T-helper 9 cell (primary cell): ENCODE measurements at places on chromosomes 4 and X.

GRCh38 chr4:112859456-112860184 lies 189.8 kb upstream of the ANK2 start:
- no peak for DNase-seq

DNA sequence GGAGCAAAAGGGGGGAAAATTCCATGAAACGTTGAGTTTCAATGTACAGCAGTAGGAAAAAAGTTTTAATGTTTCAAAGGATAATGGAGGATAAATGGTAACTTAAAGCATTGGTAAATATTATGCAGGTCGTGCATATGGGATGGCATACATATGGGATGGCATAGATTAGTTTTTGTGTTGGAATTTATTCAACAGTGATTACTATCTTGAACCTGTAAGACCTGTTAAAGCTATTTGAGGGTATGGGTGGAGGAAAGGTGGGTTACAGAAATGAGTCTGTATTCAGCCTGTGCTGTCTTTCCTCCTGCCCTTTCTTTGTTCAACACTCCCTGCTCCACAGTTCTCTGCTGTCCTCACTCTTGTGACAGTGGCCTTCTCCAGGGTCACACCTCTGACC lies 54.6 kb downstream of the ARHGAP10 start:
- DNase-seq = no peak

DNA sequence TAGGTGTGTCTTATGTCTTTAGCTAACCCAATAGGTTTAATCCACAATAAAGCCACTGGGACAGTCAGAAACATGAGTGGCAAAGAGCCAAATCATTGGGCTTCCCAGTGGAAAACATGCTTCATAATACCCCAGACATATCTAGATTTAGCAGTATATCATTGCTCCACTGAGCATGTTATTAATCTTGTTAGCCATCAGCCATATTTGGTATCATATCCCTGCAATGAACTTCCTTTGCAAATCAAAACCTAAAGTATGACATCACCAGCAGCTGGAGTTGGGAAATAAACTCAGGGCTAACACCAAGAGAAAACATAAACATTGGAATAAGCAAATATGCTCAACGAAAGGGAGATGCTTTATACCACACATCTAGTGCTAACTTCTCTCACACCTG lies 280.8 kb upstream of the NOCT start:
- no peak for DNase-seq

GRCh38 chrX:41275661-41276609 lies 58.0 kb upstream of the DDX3X start:
- DNase-seq = peak; percentile 32

DNA sequence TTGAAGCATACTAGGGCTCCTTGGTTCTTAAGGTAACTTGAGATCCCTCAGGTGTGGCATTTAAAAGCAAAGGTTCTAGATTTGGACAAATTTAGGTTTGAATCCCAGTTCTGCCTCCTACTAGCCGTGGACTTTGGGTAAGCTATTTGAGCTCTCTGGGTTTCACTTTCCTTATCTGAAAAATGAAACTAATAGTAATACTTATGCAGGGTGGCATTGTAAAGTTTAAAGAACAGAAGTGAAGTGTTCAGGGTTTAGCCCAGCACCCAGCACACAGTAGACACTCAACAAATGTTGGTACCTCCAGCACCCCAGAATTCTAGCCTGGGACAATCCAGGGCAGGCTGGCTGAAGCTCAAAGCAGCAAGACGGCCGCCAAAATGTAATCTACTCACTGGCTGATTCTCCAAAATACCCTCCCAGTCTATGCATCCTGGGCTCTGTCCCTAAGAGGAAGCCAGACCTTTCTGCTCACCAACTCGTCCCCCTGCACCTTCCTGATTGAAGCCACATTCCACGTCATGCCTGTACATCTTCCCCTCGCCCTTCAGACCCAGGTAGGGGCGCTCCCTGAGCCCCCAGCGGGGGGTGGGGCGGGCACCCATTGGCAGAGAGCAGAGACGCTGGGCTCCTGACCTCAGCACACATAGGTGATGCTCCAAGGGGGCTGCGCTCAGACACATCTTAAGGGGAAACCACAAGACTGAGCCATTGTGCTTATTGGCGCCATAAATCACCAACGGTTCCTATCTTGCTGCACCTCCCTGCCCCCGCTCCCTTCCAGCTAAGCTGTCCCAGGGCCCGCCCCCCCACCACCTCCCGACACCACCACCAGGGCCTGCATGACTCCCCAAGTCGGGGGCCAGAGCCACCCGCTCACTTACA lies 160.6 kb downstream of the BCOR start:
- no peak for DNase-seq

DNA sequence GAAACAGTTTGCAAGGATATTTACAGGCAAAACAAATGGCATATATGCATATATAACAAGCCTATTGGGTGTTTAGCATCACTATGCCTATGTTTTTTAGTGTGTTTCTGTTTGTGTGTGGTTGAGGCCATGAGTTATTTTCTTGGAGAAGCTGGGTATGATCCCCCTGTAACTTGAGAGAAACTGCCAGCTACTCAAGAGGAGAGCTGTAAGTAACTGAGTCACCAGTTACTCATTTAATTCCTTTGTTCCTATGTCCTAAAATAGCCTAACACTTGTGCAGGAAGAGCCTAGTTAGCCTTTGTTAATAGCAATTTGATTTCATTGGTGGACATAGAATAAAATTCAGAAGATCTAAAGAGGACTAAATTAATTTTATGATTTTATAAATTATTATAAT lies 79.1 kb downstream of the PWWP3B start:
- no peak for DNase-seq

GRCh38 chrX:48966796-48967579 lies 4.7 kb downstream of the KCND1 start:
- DNase-seq = no peak

GRCh38 chr4:56860781-56861180 lies 39.3 kb upstream of the SPINK2 start:
- no peak for DNase-seq

DNA sequence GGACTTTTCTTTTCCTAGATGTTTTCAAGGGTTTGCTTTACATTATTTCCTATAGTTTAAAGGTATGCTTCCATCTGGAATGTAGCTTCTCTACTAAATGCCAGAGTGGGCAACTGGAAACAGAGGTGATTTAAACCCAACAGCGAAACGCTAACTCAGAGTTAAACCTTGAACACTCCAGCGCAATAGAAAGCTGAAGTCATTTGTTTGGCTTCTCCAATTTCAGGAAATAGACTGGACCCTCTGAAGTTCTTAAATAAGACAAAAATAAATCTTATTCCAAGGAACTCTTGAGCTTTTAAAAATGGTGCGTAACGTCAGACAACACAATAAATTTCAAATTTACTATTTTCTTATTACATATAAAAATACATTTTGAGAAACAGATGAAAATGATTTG lies 1560.0 kb upstream of the TENM3 start:
- no peak for DNase-seq

DNA sequence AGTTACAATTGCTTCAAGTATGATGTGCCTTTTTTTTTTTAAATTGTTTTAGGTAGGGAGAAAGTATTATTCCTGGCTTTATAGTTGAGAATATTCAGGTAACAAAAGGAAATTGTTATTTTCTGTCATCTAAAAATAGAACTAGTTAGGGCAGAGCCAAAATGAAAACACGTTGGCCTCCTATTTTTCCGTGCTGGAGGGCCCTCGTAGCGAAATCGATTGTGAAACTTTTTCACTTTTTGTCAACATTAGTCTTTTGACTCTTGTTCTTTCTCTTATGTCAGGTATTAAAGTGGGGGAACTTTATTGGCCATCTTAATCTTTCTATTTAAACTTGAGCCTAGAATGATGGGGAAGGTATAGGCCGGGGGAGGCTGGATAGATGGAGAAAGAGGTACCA lies 104.9 kb downstream of the ARHGAP10 start:
- no peak for DNase-seq

DNA sequence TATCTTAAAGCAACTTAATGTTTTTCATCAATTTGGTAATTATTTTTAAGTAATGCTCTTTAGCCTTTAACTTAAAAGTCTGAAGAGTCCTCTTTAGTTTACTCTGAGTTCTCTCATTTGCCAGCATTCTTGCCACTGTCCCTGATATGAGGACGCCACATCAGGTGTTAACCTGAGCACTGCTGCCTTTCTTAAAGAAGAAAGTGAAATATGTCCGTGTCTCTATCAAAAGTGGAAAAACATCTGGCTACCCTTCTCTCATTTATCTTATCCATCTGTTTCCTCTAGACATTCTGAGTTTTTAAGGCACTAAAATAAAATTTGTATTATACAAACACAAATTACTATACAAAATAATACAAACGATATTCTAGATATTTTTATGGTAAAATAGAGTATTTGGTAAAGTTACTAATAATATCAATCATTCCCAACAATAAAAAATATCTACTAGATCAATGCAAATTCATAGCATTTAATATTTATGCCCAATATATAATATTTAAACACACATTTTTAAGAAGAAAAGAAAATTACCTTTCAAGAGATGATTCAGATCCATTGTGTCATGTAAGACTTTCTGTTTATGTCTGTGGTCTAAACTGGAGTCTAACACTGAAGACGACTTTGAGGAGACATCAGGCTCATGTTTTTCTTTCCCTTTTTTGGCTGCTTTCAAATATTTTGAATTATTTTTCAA lies 14.0 kb downstream of the CFAP97 start:
- DNase-seq = no peak

- DNase-seq = no peak
Measured at GRCh38 chrX:138157850-138158249, 553.7 kb downstream of the FGF13 start.

GRCh38 chr4:153131596-153131995 lies 72.6 kb upstream of the TRIM2 start:
- no peak for DNase-seq

DNA sequence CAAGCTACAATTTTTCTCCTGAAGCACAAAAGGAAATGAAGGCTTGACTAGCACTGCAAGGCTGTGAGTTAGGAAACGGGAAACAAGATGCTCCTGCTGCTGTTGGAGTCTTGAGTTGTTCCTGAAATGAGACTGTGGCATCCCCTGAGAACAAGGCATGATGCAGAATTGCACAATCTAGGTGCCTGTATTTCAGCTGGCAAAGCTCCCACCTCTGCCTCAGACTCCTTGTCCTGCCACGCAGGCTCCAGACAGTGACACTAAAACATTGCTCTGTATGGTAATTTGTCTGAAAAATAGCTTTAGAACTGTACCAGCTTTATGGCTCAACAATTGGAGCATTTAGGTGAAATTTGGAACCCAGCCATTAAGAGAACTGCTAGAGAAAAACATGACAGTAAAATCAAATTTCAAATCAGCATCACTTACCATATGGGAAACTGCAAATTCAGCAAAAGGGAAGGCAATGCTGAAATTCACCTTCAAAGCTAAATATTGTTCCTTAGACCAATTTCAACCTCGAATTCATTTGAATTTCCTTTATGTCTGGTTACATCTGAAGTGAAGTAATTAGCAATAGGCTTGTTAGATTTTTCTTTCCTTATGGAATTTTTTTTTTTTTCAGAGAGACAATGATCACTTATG lies 103.4 kb downstream of the MFAP3L start:
- no peak for DNase-seq

GRCh38 chr4:39729557-39729956 lies 31.6 kb downstream of the UBE2K start:
- no peak for DNase-seq

DNA sequence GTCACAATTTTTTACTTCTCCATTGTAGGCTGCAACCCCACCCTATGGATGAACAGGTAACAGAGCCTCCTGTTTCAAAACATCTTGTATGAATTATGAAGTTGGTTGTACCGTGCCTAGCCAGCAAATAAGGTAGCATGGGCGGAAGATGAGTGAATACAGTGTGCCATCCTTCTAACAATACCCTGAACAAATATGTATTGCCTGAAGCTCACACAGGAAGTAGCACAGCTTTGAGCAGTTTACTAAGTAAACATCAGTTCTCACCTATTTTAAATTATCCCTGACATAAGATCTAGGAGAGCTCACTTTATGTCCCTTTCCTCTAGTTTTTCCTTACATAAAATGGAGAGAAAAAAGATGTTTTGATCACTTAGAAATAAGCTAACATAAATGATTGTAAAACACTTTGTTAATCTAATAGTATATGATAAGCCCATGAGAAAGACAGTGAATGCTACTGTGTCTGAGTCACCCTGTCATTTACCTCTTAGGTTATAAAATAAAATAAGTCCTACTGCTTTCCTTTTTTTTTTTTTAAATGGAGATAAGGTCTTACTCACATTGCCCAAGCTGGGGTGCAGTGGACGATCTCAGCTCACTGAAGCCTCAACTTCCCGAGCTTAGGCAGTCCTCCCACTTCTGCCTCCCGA lies 36.6 kb downstream of the GRSF1 start:
- DNase-seq = no peak

GRCh38 chr4:25624616-25625015 lies 31.0 kb upstream of the SLC34A2 start:
- DNase-seq = no peak

- DNase-seq = no peak
Measured at GRCh38 chr4:81912376-81913030, 440.8 kb upstream of the RASGEF1B start.

GRCh38 chr4:6469144-6469543 lies 3.3 kb downstream of the PPP2R2C start:
- no peak for DNase-seq

DNA sequence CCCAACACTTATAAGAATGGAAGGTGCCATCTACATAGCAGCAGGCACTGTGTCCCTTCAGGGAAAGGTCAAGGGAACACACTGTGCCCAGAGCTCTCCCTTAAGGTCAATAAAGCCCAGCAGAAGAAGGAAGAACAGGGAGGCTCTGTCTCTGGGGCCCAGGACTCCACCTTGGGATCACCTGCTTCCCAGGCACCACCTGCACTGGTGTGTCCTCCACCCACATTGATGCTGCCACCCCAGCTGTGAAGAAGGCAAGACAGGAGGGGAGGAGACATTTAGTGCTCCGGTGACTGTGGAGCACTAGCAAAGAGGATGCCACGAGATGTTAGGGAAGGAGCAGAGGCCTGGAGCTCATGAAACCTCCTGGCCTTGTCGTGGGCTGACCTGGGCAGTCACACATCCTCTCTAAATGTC lies 53.4 kb downstream of the FHDC1 start:
- DNase-seq = no peak

GRCh38 chr4:95363559-95363925 lies 185.2 kb downstream of the UNC5C start:
- DNase-seq = no peak

DNA sequence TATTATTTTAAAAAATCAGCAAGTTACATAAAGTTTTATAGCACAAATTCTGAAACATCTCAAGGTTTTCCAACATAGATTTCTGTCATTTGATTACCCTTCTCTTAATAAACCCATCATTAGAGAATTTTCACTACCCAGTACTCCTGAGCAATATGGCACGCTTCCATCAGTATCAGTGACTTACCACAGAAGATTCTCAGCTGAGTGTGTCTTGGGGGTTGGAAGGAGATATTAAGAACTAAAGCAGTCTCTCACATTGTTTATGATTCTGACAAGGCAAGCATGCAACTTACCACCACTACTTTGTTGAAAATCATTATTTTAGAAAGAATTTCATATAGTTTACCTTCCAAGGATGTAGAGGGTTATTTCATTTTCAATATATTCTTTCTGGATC lies 67.7 kb downstream of the INPP4B start:
- no peak for DNase-seq

DNA sequence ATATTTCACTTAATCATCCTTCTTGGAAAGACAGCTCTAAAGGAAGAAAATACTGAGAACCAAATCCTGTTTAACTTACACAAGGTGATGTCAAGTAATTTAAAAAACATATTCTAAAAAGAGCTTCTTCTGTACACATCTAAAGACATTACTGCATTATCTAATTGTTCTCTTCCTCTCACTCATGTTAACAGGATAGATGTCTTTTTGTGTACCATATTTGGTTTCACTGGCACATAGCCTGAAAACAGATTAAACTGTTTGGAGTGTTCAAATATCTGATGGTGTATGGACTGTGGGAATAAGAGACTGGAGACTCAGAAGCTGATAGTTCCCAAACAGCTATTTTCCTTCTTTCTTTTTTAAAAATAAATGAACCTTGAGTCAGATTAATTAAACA lies 213.3 kb upstream of the MAB21L2 start:
- no peak for DNase-seq
